Left renal cortex interstitium (tissue), 4 donors: ENCODE measurements at places on chromosomes 4 and X. TPM values are rescaled to one million over a fixed set of nuclear protein-coding genes. Genes with fewer than 3 reads are reported as not detected.

The AWAT2 gene
- not detected for polyA plus RNA-seq

The CT55 gene
- polyA plus RNA-seq = 0.17 TPM

DNA sequence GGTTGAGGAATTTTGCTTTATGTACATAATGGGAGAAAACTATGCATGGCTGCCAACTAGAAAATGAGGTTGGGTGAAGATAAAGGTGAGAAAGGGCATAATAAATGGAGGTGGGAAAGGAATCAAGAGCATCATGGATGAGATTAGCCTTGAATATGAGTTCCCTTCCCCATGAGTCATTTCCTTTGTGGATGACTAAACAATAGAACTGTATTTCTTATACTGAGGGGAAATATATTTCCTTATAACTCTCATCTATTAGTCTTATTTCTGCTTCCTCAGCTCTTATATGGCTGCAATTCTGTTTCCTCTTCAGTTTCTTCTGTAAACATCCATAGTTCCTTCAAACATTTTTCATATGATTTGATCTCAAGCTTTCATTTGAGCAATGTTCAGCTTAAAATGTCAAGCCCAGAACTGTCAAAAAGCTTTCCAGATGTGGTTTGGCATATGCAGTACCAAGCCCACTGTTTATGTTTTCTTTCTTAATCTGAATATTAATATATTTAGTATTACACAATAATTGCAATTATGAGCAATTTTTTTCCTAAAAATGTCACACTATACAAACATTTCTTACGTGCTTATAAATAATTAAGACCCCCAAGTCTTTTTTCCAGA lies 100.7 kb upstream of the GRPR start:
- no peak for DNase-seq

DNA sequence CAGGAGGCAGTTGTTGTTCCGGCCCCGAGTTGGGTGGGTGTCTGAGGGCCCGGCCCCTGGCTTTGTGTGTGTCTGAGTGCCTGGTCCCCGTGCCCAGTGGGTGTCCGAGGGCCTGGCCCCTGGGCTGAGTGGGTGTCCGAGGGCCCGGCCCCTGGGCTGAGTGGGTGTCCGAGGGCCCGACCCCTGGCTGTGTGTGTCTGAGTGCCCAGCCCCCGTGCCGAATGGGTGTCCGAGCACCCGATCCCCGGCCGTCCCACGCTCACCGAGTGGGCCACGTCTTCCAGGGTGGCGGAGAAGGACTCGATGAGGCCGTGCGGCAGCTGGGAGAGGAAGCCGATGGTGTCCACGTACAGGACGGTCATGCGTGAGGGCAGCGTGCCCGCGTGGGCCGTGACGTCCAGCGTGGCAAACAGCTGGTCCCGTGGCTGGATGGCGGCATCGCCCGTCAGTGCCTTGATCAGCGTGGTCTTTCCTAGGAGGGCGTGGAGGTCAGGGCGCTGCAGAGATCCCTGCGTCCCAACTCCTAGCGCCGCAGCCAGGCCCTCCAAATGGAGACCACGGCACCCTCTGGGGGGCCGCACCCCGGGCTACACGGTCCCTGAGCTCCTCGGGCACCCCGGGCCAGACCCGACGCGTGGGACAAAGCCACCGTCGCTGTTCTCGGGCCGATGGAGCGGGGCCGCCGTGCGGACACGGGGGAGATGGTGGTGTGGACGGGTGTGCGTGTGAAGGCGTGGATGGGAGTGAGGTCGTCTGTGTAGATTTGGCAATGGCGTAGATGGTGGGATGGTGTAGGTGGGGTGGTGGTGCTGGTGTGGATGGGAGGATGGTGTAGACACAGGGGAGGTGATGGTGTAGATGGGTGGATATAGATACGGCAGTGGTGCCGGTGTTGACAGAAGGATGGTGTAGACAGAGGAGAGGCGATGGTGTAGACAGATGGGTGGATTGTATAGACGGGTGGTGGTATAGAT lies 7.2 kb downstream of the GTPBP6 start:
- no peak for DNase-seq

DNA sequence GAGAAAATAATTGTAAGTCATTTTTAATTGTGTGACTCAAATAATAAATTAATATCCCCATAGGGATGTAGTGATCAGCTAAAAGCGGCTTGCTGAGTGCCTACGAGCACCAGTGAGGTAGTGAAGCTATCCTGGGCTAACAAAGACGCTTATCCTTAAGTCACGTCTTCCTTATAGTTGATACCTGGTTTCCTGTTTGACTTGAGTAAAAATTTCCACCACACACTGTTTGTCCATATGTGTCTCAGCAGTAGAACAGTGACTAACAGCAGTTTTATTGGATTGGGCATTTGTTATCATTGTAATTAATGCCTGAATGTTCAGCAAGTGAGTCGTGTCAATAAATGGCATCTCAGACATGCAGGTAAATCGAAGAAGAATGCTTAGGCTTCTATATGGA lies 241.1 kb downstream of the GRXCR1 start:
- DNase-seq = no peak

GRCh38 chr4:26083987-26084386 lies 170.0 kb downstream of the SMIM20 start:
- DNase-seq = no peak

GRCh38 chr4:6278801-6279197 lies 9.1 kb downstream of the WFS1 start:
- DNase-seq = no peak

DNA sequence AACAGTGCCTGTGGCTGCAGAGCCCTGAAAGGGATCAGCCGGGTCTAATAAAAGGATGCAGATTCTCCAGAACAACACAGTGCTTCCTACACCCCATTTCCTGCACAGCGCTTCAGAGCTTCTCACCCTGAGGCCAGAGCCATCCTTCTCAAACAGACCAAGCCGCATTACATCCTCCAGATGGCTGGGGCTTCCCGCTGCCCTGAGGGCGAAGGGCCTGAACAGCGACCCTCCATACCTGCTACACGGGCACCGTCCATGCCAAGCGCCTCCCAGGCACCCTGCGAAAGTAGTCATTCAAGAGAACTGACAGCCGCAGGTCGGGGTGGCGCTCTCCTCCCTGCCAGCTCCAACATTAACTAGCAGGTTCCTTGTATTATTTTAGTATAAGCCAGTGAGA lies 36.5 kb downstream of the ACOX3 start:
- DNase-seq = no peak

- DNase-seq = no peak
These were observed 5.4 kb upstream of the SHOX start for GRCh38 chrX:625137-625691.

- DNase-seq = peak; percentile 33
These were observed 165.8 kb downstream of the NSUN7 start for GRCh38 chr4:40915318-40916217.

DNA sequence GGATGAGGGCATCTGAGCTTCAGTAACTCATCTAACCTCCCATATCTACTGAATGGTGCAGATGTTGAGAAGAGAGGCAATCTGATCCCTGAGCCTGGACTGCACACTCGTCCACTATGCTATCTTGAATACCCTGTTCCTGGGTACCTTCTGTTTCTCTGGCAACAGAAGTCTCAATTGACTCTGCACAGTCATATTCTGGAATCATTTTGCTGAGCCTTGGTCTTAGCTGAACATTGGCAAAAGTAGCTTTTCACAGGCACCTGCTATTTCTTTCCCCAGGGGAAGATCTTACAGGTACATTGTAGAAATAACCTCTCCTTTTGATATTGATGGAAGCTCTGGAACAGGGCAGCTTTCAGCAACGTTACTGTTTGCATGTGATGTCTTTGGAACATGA lies 161.5 kb upstream of the GPR101 start:
- DNase-seq = no peak

GRCh38 chrX:112840382-112841113 lies at the start of gene AMOT:
Gene AMOT, minus strand, starts transcription at chrX:112840831. Its CDS starts 17,705 bp downstream, at chrX:112823126.
- DNase-seq = peak; percentile 60

GRCh38 chrX:17456526-17456925 lies 81.5 kb downstream of the NHS start:
- no peak for DNase-seq

DNA sequence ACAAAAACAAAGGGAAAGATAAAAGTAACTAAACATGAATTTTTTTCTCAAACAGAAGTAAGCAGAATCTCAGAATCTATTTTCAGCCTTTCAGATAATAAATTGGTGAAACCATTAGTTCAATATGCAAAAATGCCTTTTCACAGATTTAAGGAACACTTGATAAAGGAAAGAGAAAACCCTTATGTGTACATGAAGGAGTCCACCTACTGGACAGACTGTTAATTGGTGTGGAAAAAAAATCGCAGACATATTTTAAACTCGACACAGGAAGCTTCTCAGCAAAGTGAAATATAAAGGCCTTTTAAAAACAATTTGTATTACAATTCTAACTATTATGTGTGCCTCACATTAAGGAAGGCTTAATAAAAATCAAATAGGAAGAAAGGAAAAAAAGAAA lies 22.3 kb downstream of the COX7B2 start:
- no peak for DNase-seq
